CD8-positive, alpha-beta T cell (primary cell): ENCODE measurements at places on chromosomes 16 and 17.

DNA sequence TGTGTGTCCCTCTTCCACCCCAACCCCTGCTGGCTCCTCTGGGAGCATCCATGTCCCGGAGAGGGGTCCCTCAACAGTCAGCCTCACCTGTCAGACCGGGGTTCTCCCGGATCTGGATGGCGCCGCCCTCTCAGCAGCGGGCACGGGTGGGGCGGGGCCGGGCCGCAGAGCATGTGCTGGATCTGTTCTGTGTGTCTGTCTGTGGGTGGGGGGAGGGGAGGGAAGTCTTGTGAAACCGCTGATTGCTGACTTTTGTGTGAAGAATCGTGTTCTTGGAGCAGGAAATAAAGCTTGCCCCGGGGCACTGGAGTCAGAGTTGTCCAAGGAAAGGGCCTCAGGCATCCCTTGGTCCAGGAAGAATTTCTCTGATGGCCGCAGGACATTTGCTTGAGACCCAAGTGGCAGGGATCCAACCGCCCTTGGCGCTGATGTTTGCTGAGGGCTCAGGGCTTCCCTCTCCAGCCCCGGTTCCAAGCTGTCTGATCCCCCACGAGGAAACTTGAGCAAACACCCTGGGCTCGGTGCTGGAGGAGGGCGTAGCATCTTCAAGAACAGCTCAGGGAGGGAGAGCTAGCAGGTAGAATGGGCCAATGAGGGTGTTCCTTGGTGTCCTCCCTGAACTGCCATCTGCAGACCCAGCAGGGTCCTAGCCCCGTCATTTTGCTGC is 4.5 kb downstream of the NXPH3 start:
- no peak for DNase-seq

DNA sequence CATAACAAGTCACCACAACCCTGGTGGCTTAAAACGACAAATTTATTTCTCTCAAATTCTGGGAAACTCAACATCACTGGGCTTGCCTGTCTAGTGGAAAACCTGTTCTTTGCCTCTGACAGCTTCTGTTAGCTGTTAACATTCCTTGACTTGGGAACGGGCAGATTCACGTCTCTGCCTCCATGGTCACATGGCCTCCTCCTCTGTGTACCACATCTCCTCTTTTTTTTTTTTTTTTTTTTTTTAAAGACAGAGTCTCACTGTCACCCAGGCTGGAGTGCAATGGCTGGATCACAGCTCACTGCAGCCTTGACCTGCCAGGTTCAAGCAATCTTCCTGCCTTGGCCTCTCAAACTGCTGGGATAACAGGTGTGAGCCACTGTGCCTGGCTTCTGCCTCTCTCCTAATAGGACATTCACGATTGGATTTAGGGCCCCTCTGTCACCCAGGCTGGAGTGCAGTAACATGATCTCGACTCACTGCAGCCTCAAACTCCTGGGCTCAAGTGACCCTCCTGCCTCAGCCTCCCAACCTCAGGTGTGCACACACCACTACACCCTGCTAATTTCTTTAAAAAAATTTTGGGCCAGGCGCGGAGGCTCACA is 11.7 kb upstream of the LLGL1 start:
- DNase-seq = no peak

DNA sequence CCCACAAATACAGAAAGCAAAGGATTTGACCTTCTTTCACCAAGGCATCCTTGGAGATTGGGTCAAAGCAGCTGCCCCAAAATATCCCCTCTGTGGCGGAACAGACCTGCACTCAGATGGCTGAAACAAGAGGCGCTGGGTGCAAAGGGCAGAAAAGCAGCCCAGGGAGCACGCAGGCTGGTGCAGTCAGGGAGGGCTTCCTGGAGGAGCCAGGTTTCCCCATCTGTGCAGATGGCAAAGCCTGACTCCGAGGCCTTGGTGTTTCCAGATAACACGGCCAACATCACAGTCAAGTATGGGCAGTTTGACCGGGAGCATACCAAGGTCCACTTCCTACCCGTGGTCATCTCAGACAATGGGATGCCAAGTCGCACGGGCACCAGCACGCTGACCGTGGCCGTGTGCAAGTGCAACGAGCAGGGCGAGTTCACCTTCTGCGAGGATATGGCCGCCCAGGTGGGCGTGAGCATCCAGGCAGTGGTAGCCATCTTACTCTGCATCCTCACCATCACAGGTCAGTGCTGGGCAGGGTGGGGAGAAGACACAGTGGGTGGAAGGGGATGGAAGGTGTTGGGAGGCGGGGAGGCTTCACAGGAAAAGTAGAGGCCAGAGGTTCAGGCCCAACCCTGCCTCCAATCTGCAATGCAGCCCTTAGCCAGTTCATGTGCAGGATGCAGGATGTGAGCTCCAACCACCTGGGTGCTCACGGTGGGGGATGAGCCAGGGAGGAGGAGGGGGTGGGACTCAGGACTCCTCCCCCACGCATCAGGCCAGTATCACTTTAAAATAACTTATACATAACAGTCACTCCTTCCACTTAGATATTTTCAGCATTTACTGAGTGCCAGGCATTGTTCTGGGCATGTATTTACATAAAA is 26.4 kb upstream of the BEAN1 start:
- DNase-seq = no peak

DNA sequence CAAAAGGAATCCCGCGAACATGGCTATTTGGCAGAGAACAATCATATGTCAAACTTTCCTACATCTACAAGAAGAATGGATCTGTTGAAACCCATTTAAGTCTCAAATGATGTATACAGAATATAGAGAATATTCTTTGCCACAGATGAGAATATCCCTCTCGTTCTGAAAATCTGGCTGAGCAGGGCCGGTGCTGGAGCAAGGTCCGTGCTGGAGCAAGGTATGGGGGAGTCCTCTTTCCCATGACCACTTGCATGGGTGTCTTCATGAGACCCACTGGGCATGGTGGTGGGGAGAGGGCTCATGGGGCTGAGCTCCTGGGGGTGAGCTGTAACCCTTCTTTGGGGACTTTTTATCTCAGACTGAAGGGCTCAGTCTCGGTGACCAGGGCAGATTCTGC is 440.9 kb downstream of the SOX9 start:
- no peak for DNase-seq

DNA sequence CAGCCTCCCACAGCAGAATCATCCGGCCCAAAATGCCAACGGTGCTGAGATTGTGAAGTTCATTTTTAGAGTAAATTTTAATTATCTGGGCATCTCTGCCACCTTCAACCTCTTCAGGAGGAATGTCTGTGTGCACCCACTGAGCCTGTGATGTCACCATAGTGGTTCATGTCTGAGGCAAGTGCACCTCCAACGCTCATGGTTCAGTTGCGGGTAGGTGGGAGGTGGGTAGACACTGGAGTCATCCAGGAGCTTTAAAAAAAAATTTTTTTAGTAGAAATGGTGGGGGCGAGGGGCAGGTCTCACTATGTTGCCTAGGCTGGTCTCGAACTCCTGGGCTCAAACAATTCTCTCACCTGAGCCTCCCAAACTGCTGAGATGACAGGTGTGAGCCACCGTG is 1.9 kb downstream of the FLYWCH1 start:
- no peak for DNase-seq

DNA sequence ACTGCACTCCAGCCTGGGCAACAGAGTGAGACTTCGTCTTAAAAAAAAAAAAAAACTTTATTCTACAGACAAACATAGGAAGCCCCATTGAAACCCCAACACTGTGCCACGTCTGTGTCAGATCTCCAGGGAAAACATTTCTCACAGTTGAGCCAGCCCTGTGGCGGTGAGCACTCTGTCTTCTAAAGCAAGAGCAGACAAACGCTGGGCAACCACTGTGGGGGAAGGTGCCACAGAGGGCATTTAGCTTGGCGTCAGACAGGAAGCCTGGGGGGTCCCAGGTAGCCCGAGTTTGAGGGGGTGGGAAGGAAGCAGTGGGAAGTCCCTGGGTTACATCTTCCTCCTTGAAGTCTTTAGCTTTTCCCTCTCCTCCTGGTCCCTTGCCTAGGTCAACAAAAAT is 16.0 kb downstream of the C17orf100 start:
- no peak for DNase-seq

GRCh38 chr17:47072886-47073285 is 93.8 kb upstream of the RPRML start:
- DNase-seq = no peak

DNA sequence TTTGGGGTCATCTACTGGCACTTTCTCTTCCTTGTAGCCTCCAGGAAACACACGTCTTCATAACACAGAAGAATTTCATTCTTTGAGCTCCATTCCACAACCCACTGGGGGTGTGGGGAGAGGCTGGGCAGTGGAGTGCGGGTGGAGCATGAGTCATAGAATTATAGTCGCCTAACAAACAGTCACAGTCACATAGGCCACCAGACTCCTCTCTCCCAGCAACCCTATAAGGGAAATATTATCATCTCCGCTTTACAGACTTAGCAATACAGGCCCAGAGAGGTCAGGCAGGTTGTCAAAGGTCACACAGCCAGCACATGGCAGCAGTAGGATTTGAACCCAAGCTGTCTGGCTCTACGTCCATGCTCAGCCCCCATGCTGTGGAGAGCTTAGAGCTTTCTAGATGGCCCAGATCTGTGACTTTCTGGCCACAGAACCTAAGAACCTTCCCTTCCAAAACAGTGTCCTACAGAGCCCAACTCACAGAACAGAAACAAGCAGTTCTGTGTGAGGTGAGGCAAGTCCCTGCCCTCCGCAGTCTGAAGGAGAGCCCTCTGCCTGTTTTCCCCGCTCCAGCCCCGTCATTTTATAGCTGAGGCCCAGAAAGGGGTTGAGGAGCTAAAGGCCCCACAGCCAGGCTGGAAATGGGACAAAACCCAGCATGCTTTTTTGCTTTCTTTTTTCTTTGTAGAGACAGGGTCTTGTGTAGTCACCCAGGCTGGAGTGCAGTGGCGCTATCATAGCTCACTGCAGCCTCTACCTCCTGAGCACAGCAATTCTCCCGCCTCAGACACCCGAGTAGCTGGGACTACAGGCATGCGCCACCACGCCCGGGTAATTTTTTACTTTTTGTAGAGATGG is 10.7 kb upstream of the LITAF start:
- DNase-seq = no peak

GRCh38 chr16:10989559-10989958 is 45.2 kb downstream of the CLEC16A start:
- DNase-seq = no peak

GRCh38 chr17:32452281-32452680 is 8.0 kb downstream of the PSMD11 start:
- DNase-seq = no peak

GRCh38 chr16:82150549-82150948 is 19.5 kb downstream of the MPHOSPH6 start:
- DNase-seq = no peak

DNA sequence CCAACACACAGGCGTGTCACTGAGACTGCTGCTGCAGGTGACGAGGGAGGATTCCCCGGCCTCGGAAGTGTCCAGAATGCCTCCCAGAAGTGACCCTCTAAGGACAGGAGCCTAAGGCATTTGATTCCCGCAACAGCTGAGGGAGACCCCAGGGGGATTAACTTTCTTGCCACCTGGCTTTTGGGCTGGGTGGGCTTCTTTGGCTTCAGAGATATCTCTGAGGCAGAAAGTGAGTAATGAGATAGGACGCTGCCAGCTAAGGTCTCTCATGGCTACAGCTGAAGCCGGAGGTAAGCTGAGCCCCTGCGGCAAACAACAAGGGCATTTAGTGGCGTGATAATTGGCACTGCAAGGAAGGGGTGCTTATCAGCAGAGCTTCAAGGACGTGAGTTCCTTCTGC is 17.0 kb downstream of the DRC3 start:
- no peak for DNase-seq

- peak; percentile 60 for DNase-seq
These were observed 14.9 kb upstream of the TBX21 start for GRCh38 chr17:47717979-47718621.

DNA sequence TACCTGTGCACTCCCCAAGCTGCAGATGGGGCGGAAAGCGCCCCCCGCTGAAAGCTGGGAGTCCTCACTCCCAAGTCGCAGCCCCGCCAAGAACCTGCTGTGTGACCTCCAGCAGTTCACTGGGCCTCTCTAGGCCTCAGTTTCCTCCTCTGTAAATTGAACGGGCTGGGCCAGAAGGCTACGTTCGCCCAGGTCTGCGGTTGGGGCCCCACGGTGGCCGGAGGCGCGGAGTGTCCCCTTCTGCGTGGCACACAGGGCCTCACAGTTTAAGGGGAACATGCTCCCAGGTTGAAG is 628 bp downstream of the GALK1 start:
- DNase-seq = no peak

DNA sequence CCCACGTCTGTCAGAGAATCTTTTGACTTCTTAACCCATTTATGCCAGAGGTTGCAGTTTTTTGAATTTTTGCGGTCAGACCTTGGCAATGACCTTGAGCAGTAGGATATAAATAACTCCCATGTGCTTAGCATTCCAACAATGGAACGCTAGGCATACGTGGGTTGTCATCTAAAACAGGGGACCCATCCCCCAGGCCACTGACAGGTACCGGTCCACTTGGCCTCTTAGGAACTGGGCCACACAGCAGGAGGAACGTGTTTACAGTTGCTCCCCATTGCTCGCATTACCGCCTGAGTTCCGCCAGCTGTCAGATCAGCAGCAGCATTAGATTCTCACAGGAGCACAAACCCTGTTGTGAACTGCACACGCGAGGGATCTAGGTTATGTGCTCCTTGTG is 76.8 kb upstream of the LGALS9 start:
- DNase-seq = no peak

DNA sequence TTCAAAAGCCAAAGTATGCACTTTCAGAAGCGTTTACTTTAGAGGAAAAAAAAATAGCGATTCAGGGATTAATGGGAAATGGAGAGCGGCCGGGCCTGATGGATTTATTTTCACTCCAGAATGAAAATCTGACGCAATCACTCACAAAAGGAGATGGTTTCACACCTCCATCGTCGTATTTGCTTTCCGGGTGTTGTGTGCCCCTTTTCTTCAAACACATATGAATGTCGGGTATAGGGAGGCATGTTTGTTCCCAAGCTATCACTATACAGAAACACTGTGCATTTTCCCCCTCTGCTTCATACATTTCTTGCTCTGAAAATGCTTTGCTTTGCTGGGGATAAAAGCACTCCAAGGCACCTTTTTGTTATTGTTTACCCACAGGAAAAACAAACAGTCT is 562.2 kb upstream of the ZFHX3 start:
- no peak for DNase-seq

DNA sequence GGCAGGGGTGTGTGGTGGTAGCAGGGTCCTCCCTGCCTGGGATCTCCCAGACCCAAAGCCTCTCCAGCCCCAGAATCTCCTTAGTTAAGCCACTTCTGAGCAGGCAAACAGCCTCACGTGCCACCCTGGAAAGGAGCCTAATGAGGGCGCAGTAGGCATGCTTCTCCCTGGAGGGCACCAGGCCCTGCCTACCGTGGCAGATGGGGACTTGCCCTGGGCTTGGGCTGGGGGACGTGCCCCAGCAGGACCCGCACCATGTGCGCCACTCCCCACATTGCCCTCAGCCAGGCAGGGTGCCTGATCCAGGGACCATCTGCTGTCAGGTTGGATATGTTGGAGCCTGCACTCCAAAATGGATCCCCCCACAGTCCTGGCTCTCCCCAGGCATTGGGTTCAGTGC is 14.2 kb downstream of the FAM83G start:
- no peak for DNase-seq

GRCh38 chr17:64291268-64291851 is 28.3 kb upstream of the TEX2 start:
- DNase-seq = no peak

GRCh38 chr16:55502801-55503366 is 6.0 kb upstream of the LPCAT2 start:
- no peak for DNase-seq

- DNase-seq = no peak
These were observed 33.8 kb upstream of the NSRP1 start for GRCh38 chr17:30082773-30083172.

GRCh38 chr16:12356632-12357340 is 380.3 kb downstream of the SNX29 start:
- no peak for DNase-seq
